Stimulated activated naive CD4-positive, alpha-beta T cell (primary cell): ENCODE measurements at places on chromosomes 3 and 15.

GRCh38 chr3:155262295-155262694 lies 31.2 kb downstream of the STRIT1 start:
- no peak for DNase-seq

DNA sequence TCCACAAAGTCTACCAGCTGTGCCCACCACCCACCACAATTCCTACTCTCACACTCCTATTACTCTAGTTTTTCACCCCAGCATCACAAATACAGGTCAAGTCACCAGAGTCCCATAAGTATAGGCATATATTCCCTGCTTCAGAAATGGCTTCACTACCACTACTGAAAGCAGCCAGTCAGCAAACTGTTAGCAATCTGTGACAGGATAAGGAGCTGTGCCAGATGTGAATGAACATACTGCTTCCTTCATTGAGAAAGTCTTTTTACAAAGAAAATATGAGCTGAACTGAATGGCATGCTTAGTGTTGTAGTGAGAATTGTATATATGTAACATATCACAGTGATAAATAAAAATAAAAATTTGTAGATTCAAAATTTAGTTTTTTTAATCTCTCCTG lies 76.8 kb downstream of the C3orf85 start:
- DNase-seq = no peak

GRCh38 chr3:65658401-65658800 lies 380.3 kb downstream of the MAGI1 start:
- no peak for DNase-seq

- no peak for DNase-seq
These were observed 51.9 kb downstream of the GHSR start for GRCh38 chr3:172396400-172396799.

DNA sequence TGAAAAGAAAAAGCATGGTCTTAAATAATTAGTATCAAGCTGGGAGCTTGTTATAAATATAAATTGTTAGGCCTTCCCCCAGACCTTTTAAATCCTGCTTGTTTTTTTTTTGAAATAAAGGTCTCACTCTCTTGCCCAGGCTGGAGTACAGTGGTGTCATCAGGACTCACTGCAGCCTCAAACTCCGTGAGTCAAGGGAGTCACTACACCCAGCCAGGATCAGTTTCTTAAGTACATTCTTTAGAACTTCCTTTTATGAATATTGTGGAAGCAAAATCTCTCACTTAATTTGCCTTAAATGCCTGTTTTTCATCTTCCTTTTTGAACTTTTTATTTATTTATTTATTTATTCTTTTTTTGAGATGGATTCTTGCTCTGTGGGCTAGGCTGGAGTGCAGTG lies 20.8 kb upstream of the DENND4A start:
- no peak for DNase-seq

- DNase-seq = no peak
These were observed 498 bp upstream of the ARNT2 start for GRCh38 chr15:80403712-80404056.

- DNase-seq = no peak
These were observed 29.4 kb downstream of the TTC14 start for GRCh38 chr3:180631317-180631716.

- no peak for DNase-seq
These were observed 183.8 kb upstream of the IL12A start for GRCh38 chr3:159804726-159805410.

DNA sequence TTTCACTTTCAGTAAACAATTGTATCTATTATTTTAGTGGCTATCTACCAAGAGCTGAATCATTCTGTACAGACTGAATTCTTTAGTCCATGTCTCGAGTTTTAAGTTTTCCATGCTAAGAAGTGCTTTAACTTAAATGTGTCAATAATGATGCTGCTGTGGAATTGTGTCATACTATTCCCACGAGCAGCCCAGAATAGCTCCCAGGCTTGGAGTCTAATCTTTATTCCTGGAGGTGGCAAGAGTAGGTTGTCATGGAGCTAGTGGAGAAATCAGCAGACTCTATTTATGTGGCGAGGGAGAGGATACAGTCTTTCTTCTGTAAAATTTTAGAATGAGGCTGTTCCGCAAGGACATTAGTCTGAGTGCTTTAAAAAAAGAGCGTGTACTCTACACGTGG lies 207.2 kb downstream of the ROBO2 start:
- no peak for DNase-seq

DNA sequence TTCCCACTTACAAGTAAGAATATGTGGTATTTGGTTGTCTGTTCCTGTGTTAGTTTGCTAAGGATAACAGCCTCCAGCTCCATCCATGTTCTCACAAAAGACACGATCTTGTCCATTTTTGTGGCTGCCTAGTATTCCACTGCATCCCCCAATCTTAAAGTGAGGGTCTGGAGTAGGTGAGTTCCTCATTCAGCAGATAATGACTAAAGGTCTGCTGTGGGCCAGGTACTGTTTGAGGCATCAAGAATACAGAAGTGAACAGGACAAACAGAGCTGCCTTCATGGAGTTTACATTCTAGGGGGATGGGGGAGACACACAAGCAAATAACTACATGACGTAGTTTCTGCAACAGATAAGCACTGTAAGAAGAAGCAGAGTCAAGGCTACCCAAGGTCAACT lies 24.3 kb downstream of the MKRN2OS start:
- DNase-seq = no peak

DNA sequence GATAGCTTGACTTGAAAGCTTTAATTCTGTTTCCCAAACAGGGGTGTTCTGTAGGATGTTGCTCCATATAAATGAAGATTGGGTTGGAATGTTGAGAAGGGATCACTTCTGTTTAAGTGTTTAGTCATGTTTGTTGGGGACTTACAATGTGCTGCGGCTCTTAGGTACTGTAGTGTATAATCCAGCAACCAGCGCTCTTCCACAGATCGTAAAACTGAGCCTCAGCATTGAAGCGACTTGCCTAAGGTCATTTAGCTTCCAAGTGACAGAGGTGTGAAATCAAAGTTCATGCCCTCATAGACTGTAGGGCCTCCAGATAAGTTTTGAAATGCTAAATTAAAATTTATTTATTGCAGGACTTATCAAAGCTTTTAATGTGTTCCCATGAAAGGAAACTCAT lies 1.8 kb downstream of the MKRN2 start:
- no peak for DNase-seq

- DNase-seq = no peak
These were observed 335.0 kb downstream of the MECOM start for GRCh38 chr3:169328471-169328870.

GRCh38 chr3:187265461-187265955 lies 26.0 kb downstream of the MASP1 start:
- DNase-seq = no peak

- DNase-seq = no peak
These were observed 28.1 kb downstream of the CLK3 start for GRCh38 chr15:74643665-74644204.

DNA sequence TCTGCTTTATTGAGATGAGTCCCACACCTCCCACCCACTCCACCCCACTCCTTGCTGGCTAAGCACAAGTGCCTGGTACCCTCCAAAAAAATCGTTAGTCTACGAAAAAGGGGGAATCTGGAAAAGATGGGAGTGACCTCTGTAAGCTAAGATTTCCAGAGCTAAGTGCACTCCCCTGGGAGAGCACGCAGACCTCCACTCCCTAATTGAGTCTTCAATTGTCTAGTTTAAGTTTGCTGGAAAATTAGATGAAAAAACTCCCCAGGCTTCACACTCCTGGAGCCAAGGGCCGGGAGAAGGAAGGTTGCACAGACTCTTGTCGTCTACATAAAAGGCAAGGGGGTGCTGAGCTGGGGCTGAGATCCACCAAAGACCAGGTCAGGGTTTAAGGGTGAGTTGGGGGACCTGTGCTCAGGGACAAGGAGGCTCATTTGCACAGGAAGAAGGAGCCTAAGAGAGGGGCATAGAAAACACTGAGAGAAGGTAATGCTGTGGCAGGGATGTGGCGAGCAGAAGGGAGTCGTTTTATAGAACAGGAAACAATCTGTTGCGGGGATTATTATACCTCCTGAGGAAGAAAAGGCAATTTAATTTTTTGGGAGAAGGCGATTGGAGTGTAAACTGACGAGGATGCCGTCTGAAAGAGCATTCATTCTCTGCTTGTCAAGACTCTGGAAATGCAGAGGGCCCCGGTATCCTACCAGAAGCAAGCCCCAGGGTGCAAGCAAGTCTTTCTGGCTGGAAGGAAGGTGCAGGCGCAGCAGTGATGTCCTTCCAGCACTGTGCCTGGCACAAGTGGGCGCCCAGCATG lies 126.5 kb upstream of the DLG1 start:
- no peak for DNase-seq

DNA sequence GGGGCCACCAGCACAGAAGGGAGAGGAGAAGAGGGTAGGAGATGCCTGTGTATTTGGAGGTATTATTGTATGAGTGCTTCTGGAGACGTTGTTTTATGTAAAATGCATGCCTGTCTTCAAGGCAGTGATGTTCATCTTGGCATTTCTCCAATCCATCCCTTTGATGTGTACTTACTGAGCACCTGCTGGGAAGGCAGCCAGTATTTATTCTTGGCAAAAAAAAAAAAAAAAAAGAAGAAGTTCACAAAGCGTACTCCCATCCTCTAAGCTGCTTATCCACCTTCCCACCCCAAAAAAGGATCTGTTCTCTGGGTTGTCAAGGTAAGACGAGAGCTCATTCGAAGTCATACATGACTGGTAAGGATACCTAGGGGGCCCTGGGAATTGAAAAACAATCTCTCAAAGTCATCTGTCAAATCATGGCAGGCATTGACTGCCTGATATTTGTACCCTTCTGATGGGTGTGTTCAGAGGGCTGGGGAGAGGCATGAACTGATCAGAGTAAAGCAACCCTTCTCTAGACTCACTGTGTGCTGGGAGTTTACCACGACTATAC lies 30.0 kb upstream of the SLC6A1 start:
- no peak for DNase-seq

- DNase-seq = no peak
These were observed 281.9 kb upstream of the ONECUT1 start for GRCh38 chr15:53072077-53072476.

DNA sequence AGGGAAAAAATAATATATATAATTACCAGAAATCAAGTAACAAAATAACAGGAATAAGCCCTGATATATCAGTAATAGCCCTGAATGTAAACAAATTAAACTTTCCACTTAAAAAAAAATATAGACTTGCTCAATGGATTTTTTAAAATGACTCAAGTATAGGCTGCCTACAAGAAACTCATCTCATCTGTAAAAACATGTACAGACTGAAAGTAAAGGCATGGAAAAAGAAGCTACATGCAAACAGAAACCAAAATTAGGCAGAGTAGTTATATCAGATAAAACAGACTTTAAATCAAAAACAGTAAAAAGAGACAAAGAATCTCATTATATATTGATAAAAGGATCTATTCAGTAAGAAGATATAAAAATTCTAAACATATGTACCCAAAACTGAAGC lies 82.4 kb upstream of the STT3B start:
- DNase-seq = no peak

DNA sequence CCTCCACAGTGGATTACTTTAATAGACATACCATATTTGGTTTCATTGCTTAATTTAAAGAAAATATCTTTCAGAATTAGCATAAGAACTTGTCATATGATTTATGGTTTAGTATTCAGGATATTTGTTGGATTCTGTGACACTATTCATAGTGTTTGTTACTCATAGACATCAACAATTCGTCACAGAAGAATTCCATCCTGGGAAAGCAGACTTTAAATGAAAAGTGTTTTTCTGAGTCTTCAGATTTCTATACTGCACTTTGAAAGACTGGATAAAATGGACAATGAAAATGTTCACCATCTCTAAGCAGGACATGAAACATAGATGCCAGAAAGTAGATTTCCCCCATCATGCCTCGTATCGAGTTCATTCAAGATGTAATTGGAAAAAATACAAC lies 435.6 kb upstream of the ONECUT1 start:
- no peak for DNase-seq

DNA sequence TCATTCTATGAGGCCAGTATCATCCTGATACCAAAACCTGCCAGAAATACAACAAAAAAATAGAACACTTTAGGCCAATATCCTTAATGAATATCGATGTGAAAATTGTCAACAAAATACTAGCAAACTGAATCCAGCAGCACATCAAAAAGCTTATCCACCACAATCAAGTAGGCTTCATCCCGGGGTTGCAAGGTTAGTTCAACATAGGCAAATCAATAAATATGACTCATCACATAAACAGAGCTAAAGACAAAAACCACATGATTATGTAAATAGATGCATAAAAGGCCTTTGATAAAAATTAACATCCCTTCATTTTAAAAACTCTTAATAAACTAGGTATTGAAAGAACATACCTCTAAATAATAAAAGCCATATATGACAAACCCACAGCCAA lies 403.2 kb upstream of the AZI2 start:
- no peak for DNase-seq

DNA sequence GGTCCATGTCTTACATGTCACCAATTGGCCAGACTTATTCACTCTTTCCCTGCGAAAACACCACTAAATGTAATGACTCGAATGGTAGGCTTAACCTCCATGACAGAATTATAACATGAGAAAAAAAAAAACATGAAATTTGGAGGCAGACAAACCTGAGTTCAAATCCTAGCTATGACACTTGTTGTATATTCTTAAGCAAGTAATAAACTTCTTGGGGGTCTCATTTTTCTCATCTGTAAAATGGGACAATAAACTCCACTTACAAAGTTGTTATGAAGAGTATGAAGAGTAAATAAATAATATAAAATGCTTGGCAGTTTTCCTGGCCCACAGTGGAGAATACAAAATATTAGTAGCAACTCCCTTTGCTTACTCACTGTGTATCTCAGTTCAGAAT lies 11.4 kb upstream of the EIF1B start:
- DNase-seq = no peak

GRCh38 chr3:118380576-118380975 lies 654.1 kb downstream of the IGSF11 start:
- no peak for DNase-seq

DNA sequence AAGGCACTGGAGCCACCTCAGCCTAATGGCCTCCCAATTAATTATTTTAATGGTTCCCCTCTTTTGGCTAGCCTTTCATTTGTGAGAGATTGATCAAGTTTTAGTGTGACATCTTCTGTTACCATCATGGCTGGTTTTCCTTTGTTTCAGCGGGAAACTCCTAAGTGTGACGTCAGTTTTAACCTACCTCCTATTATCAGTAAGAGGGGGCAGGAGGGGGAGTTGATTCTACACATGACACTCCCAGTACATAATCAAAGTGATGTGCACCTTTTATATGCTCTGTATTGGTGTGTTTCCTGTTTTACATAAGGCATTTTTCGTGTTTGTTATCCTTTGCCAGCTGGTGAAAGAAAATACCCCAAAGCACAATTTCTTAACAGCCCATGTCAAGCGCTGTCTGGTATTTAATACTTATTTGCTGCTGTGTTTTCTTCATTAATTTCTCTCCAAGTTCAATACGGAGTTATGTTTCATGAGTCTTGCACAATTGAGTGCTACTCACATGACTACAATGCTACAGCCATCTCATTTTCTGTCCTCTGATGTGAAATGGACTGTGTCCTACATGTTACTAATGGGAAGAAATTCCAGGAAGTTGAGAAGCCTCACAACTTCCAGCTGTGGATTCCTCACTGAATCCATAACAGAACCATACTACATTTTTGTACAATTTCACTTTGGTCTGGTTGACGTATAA lies 52.2 kb upstream of the POLR2M start:
- DNase-seq = no peak

- DNase-seq = no peak
These were observed 81.9 kb downstream of the CCK start for GRCh38 chr3:42183991-42184632.
